ENCODE measurements at places on chromosomes 4 and X.

DNA sequence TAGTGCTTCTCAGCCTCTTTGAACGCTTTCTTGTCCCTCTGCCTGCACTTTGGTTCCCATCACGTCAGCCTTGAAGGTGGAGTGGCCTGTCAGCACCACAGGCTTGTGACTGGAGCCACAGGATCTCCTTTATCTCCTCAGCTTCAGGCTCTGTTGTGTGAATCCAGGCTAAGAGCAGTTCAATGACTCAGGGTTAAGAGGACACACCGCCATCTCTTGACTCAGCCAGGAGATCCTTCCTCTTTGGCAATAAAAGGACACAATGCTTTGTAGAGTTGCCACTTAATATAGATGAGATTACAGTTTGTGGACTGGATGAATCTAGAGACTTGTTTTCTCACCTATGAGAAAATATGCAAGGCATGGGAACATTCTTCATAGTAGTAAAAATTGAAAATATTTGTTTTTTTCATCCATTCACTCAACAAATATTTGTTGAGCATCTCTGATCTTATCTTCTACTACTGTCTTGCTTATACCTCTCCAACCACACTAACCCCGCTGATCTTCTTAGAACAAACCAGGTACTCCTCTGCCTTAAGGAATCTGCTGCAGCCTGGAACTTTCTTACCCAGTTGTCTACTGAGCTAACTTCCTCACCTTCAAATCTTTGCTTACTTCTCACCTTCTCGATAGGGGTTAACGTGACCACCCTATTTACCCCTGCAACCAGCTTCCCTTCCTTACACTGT is 62.3 kb downstream of the UCHL1 start:
- DNase-seq, result no peak

GRCh38 chrX:133248177-133248576 is 30.0 kb upstream of the TFDP3 start:
- DNase-seq, result no peak

DNA sequence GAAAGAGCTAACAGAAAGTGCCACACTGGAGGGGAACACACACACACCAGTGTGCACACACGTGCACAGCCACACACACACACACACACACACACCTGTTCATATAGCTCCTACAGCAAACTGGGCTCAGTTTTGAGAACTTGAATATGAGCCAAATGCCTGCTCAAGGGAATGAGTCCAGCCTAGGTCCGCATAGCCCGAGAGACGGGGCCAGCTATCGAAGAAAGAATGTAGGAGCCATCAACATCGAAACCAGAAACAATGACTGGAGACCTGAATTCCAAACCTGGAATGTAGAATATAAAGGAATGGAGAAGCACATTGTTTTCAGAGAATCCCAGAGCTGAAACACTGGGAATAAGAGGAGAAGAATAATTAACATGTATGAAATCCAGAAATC is 37.6 kb upstream of the ERVMER34-1 start:
- DNase-seq, result no peak

GRCh38 chrX:17464194-17464593 is 89.2 kb downstream of the NHS start:
- no peak for DNase-seq

DNA sequence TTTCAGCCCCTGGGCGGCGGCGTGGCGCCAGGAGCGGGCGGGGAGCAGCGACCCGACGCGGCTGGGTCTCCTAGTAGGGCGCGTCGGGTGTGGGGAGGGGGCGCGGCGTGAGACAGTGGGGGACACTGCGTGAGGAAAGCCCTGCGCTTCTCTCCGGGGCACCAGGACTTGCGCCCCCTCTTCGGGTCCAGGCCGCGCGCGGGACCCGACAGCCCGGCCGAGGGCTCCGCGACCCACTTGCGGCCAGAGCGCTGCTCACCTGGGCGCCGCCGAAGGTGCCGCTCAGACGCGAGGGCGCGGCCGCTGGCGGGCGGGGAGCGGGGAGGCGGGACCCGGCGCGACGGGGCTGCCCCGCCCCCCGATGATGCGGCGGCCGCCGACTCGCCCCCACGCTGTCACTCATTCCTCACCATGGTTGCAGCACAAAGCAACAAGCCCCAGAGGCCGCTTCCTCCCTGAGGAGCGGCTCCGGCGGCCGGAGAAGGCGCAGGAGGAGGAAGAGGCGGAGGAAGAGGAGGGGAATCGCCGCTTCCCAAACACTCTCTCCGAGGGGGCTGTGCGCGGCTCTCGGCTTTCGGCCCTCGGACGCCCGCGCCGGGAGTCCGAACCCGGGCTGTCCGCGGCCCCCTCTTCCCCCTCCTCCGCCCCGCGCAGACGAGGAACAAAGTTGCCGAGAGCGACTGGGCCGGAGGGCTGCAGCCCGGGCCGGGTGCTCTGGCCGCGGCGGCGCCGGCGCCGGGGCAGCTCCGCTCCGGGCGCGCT is at the start of gene RAPGEF2:
TSS of gene RAPGEF2 (plus strand) at position 458 of the 762 bp plus-strand sequence. CDS start 1,084 bp downstream, outside the sequence.
- peak; percentile 85 for DNase-seq

DNA sequence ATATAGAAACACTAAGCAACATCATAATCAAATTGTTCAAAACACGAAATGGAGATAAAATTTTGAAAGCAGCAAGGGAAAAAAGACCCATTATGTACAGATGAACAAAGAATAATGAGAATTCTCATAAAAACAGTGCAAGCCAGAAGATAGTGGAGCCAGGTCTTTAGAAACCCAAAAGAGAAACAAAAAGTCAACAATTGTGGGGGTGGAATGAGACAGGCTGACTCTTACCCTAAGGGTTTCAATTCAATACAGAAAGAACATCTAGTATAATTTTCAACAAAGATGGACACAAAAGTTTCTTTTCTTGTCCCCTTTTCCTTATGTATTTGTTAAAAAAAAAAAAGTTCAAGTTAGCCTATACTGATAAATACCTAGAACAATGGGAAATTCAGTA is 34.0 kb upstream of the MAGEB2 start:
- no peak for DNase-seq

GRCh38 chrX:38654302-38654701 is 93.0 kb downstream of the TSPAN7 start:
- no peak for DNase-seq

- DNase-seq, result no peak
Measured at GRCh38 chr4:184399512-184399908, 74.8 kb downstream of the IRF2 start.

DNA sequence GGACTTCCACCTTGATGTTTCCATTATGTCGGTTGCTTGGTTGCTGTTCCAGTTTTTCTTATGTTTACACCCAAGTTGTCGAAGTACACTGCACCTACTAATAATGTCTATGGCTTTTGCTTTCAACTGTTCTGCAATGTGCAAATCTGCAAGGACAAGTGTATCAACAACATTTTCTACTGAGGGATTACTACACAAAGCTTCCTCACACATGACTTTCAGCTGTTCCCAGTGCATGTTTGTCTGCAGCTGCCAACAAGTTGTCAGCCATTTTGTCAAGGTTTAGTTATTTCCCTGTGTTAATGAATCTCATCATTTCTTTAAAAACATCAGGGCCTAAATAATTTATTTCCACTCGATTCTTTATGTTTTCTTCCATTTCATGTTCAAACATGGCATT is 45.4 kb upstream of the UGT2A3 start:
- no peak for DNase-seq

GRCh38 chr4:23238848-23239247 is 546.1 kb downstream of the GBA3 start:
- DNase-seq, result no peak

- no peak for DNase-seq
Measured at GRCh38 chr4:54277691-54278090, 48.6 kb downstream of the PDGFRA start.

GRCh38 chr4:5168891-5169290 is 117.6 kb downstream of the STK32B start:
- DNase-seq, result no peak

GRCh38 chr4:150366487-150366999 is 215.4 kb upstream of the MAB21L2 start:
- no peak for DNase-seq

DNA sequence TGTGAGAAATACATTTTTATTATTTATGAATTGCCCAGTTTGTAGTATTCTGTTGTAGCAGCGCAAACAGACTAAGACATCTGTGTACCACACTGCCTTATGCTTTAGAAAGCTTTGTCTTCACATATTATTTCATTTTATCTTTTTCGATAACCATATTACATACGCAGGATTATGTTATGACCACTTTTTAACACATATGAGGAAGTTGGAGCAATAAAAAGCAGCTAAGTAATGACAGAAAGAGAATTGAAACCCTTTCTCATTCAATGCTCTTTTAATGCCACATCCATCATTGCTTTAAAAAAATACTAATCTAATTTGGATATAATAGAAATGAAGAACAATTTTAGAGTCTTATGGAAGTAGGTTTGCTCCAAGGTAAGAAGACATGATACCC is 99.7 kb downstream of the CT47B1 start:
- no peak for DNase-seq

DNA sequence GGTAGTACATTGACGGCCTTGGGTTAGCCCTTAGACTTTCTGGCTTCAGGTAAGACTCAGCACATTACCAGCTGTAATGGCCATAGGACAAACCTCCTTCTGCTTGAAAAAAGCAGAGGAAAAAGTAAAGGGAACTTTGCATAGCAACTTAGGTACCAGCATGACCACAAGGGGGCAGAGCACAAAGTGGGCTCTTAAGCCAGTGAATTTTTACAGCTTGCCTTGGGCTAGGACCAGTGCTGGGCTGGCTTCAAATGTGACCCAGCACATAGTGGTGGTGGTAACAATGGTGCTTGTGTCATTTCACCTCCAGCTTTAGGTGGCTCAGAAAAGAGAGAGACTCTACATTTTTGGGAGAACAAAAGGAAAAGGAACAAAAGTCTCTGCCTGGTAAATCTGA is 66.1 kb downstream of the KLHL4 start:
- DNase-seq, result no peak

DNA sequence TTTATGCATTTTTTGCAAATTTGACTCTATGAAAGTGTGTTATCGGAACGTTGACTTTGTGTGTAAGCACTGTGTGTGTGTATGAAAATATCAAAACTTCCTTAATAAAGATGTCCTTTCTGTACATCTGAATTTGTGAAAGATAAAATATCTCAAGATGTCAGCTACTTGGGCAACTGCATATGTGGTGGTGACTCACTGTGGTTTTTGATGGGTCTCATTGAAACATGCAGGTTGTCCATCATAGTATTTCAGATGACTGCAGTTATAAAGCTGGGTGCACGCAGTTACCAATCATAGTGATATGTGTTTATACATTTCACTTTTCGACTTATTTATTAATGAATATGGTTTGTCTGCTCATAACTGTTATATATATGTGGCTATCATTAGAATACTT is 19.7 kb upstream of the BBS12 start:
- DNase-seq, result no peak

DNA sequence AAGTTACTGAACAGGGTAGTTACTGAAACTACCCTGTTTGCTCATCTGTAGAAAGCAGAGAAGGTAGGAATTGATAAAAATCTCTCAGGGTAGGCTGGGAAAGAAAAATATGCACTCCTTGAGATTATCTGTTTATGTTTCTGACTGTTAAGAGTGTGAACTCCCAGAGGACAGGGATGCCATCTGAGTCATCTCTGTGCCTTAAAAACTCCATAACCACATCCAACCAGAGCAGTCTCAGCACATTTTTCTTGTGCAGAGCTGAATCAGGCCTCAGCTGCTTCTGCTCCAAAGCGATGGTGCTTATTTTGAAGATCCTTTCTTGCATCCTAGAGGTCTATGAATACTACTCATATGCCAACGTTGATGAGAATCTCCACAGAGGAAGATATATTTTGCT is 9.9 kb downstream of the CENPVL3 start:
- no peak for DNase-seq

GRCh38 chr4:126647756-126648397 is 984.9 kb upstream of the INTU start:
- no peak for DNase-seq

GRCh38 chrX:119040432-119040831 is 32.4 kb upstream of the CT47C1 start:
- no peak for DNase-seq

GRCh38 chr4:16104520-16104919 is 20.7 kb upstream of the PROM1 start:
- DNase-seq, result no peak

GRCh38 chr4:149279776-149280175 is 535.9 kb downstream of the IQCM start:
- no peak for DNase-seq

DNA sequence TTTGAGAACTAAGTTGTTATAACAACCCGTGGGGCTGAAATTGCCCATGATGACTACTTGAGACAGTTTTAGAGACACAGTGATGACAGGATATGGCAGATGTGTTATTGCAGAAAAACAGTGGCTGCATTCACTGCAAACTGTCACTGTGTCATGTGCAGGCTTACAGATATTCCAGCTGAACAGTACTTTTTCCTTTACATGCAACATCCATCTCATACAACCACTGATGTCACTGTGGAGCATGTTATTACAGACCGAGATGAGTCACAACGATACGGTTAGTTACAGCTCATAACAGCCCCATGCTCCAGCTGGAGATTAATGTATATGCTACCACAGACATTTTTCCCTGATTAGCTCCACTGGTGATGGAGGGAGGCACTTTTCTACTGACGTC is 207.4 kb downstream of the TMA16 start:
- no peak for DNase-seq

DNA sequence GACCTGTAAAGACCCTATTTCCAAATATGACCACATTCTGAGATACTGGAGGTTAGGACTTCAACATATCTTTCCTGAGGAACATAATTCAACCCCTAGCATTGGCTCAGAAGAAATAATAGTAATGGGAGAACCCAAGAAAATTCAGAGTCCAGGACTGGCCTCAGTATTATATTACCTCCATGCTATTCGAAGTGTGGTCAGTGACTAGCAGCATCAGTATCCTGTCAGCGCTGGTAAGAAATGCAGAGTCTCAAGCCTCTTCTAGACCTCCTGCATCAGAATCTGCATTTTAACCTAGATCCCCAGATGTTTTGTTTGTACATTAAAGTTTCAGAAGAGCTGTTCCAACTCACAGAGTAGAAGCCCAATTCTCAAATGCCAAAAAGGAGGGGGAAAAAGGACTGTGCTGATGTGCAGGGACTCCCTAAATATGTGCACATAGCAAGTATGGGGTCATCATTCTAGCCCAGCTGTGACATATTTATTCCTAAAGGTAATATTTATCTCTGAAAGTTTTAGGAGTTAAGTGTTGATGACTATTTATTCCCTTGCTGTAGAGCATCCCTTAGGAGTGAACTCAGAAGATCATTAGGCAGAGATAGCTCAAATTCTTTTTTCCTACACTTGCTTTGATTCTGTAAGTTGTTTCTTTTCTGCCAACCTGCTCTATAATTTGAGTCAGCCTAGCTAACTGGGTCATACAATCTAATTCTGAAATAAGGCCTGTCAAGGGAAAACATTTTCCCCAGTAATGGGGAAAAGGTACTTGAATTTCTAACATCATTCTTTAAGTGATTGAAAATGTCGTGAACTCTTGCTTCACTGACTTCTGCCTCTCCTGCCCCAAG is 361.9 kb downstream of the ARHGAP24 start:
- no peak for DNase-seq

DNA sequence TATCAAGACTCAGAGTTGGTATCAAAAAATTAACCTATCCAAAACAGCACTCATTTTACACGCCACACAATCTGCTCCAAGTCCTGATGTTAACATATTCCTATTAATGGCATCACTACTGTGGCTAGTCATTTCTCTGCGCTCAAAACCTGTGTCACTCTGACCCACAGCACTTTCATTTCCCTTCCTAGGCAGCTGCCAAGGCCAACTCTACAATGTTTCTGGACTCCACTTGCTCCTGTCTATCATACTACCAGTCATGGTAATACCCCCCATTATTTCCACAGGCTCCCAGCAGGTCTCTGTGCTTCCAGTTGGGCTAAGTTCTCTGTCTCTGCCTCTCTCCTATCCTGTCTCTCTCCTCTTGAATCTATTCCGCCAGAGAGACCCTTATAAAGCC is 323.6 kb downstream of the NR3C2 start:
- DNase-seq, result no peak

GRCh38 chrX:150028692-150029091 is 90.4 kb upstream of the EOLA2 start:
- DNase-seq, result no peak

Data from activated CD4-positive, CD25-positive, alpha-beta regulatory T cell treated with anti-CD3 and anti-CD28 coated beads, Interleukin-2, amount 50 U/mL, for 72 hours (primary cell).